ENCODE measurements at places on chromosomes 1 and 21.

DNA sequence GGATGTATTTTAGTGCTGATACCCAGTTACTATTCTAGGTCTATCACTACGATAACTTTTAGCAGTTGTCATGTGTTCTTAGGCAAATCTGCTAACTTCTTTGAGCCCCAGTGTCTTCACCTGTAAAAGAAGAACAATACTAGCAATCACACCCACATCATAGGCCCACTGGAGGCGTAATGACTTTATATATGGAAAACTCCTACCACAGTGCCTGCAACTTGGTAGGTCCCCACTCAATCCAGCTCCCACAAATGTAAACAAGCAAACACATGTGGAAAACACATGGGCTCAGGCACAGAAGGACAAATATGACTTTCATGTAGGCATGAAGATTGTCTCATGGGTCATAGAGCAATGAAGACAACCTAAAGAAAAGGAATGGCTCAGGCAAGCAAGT, 115.8 kb downstream of the TBX19 start:
- no peak for DNase-seq

GRCh38 chr21:37220433-37220980, 46.6 kb downstream of the VPS26C start:
- peak; percentile 11 for DNase-seq

- DNase-seq, result no peak
Observed at GRCh38 chr1:4726620-4727341, 72.4 kb downstream of the AJAP1 start.

- no peak for DNase-seq
Observed at GRCh38 chr21:46098303-46099141, 610 bp downstream of the COL6A2 start.

GRCh38 chr21:27464648-27465047, 497.8 kb upstream of the ADAMTS5 start:
- peak; percentile 62 for DNase-seq

DNA sequence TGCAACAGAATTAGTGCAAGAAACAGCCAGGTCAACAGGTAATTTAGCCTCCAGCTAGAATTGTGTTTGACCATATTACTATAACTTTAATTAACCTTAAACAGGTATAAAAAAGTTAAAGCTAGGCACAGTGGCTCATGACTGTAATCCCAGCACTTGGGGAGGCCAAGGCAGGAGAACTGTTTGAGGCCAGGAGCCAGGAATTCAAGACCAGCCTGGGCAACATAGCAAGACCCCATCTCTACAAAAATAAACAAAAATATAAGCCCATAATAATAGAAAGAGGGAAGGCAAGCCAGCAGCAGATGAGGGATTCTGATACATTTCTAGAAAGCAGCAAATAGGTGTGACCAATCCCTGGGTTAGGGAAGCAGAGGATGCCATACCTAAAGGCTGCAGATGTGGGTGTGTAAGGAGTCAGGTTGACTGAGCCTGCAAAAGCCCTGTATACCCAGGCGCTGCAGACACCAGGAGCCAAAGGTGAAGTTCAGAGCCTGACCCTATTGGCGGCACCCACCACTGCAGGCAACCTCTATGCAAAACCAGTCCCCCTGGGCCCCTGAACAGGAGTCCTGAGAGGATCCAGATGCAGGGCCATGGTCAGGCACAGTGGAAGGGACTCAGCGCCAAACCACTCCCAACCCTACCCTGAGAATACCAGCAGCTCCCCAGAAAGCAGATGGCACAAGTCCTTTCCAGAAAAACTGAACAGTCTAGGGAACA, 19.3 kb upstream of the LSS start:
- DNase-seq, result no peak

DNA sequence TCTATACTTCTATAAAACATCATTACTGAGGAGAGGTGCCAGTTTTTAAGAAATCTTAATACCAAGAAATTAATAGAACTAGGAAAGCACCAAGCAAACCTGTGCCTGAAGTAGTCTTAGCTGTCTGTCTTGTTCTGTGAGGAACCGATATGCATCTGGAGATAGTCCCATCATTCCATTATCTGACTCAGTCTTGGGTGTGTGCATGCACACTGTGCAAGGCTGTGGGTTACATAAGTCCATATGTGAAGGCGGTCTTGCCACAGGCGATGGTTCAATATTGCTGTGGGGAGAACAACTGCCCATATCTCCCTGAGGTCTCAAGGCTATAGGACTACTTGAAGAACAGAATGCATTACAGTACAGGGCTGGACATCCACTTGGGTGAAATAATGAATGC, 33.8 kb downstream of the STIL start:
- DNase-seq, result peak; percentile 35

DNA sequence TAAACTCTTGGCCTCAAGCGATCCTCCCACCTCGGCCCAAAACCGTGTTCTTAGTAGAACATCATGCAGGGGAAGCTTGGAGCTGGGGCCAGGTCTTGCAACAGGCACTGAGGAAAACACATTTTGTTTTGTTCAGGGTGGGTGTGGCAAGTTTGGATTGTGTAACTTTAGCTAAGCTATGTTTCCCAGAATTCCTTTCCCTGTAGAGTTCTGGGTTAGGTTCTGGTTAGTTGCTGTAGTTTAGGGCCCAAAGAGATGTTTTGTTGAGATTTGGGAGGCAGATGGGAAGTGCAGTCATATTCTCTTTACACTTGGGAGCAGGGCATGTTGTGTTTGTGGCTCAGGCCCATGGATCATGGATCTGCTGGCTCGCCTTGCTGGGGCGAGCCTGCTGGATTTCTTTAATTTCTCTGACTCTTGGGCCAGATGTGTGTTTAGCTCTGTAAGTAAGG, 24.0 kb downstream of the PLA2G5 start:
- no peak for DNase-seq

- no peak for DNase-seq
Observed at GRCh38 chr1:17342014-17342441, 30.0 kb upstream of the PADI6 start.

GRCh38 chr1:52597912-52598311, 4.3 kb upstream of the GPX7 start:
- DNase-seq, result no peak

- no peak for DNase-seq
Observed at GRCh38 chr1:25716320-25716719, 83.7 kb upstream of the SELENON start.

- no peak for DNase-seq
Observed at GRCh38 chr1:239868058-239868832, 223.4 kb upstream of the FMN2 start.

DNA sequence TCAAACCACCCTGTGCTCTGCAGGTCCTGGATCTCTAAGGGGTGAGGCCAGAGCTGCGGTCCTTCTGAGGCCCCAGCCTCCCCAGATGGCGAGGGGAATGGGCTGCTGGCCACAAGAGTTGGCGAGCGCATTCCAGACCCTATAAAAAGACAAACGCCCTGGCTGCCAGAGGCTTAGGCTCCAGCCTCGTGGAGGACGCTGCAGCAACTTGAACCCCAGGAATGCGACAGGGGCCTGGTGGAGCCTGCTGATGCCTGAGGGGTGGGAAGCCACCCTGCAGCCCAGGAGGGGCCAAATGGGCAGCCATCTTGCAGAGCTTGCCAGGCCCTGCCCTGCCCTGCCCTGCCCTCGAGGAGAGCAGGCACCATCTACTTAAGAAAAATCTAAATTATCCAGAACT, 8.6 kb downstream of the CACNA1S start:
- DNase-seq, result no peak

DNA sequence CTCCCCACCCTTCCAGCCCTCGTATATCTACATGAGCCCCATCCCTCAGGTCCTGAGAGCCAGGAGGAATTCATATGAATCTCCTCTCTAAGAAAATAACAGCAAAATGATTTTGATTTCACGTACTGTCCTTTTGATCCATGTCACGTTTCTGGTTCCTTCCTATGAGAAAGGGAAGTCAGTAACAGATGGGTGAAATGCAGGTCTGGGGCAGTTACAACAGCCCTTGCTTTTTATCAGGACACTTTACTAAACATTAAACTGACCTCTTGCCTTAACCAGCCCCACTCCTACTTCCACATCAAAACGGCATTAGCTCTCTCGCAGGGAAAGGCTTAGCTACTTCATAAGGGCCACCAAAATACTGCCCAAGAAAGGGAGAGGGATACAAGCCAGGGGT, 59.0 kb downstream of the SPATA46 start:
- DNase-seq, result no peak

GRCh38 chr1:110282395-110282794, 56.8 kb upstream of the RBM15 start:
- DNase-seq, result no peak

DNA sequence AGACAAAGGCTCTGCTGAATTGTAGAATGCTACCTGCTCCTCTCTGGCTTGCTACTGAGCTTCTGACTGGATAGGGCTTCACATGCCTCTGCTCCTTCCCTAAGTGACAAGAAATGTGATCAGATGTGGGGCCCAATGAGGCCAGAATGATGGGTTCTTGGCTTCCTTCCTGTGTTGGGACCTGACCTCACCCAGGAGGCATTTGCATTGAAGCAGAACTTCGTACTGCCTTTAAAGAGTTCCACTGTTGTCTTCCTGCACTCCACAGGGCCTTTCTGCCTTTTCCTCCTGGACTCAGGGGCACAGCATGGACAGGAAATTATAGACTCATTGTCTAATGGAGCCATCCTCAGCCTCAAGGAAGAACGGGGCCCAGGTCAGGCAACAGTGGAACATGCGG, 14.3 kb downstream of the ZNF670 start:
- DNase-seq, result no peak

- no peak for DNase-seq
Observed at GRCh38 chr1:234588386-234588785, 21.6 kb downstream of the IRF2BP2 start.

Measured in mammary epithelial cell (primary cell).